NCI-H1694 treated with DMSO at 0.1 percent for 48 hours (cell line): ENCODE measurements at places on chromosomes 3 and 15.

DNA sequence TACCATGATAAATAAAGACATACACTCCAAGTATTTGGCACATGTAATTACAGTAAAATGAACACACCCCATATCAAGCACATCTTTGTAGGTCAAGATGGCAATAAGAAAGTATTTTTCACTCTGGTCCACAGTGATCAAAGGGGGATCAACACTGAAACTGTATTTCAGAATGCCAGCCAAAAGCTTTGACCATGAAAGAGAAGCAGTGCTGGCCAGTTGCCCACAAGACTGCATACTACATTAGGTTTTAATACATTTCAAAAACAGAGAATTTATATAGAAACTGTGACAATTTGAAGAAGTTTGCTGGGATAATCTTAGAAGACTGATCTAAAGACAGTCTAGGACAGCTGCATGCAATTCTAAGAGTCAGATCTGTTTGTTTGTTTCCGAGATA, 1035.3 kb downstream of the FHIT start:
- no peak for DNase-seq

DNA sequence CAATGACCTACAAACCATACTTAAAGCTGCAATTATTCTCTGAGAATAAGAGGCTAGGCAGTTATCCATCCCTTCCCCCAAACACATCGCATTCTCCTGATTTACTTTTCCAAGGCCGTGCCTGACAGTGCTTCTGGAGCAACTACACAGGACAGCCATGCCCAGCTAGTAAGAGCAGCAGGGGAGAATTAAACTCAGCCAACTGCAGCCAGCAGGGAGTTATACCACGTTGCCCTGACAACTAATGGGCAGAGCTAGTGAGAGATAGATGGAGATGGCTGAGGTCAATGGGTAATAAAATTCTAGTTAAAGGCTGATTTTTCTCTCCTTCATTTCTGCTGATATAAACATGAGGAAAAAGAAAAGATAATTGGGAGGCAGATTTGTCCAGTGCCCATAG, 193.8 kb upstream of the PPP2R3A start:
- DNase-seq: no peak

- no peak for DNase-seq
Measured at GRCh38 chr3:126348308-126348920, 8.8 kb downstream of the KLF15 start.

DNA sequence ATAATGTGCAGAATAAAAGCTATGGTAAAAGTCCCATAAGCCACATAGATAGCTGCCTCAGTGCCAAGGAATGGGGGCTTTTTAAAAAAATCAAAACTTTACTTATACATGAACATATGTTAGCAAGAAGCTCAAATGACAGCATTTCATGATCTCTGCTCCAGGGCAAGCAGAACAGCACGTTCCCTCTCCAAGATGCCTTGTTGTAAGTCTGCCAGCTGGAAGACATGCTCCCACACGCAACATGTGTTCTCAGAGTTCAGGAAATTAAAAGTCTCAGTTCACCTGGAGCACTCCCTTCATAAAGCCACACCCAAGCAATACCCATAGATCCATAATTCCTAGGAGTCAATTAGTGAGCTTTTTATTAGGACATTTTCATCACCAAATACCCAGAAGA, 52.2 kb downstream of the ABI3BP start:
- no peak for DNase-seq

DNA sequence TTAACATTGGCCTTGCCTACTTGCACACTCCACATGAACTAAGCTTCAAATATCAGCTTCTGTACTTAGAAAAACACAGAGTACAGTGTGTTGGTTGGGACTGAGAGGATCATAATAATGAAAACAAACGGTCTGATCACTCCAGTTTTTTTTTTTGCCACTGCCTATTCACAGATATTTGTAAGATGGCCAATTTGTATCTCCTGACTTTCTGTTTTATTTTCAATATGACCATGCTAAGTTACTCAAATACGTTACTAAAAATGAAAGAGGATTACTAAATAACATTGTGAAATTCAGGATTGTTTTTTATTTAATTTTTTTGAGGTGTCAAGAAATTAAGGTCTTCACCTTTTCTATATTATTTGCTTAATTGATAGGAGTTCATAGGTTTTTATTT, 595.1 kb downstream of the TUSC7 start:
- no peak for DNase-seq

GRCh38 chr3:156151824-156152428, 31.5 kb downstream of the KCNAB1 start:
- DNase-seq: peak; percentile 83

DNA sequence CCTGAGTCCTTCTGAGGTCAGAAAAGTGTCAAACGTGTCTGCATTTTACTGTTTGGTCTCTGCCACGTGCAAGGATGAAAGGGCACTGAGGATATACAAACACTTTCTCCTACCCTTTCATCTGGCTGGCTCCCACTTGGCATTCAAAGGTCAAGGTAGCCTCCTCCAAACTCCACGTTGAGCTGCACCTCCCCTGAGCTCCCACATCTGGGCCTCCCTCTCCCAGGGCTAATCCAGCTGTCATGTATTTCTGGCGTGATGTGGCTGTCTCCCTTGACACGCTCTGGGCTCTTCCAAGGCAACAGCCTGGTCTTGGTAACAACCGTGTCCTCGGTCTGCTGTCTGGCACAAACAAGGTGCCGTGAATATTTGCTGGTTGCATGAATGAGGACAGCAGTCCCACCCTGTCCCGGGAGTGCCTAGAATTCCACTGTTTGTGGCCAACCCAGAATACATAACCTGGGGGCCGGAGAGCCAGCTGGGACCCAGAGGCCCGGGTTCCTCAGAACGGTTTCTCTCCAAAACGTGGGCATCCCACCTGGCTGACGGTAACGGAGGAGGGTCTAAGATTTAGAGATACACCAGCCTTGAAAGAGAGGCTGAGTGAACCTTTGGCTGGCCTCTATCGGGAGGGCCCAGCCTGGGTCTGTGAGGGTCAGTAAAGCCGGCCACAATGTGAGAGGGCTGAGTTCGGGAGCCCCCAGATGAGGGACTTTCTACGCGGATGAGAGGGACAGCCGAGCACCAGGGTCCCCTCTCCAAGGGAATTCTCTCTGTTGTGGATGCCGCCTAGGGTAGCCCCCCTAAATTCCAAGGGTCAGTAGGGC, 767 bp downstream of the GLT8D1 start:
- no peak for DNase-seq
